ENCODE measurements at places on chromosomes 5 and 9.
A peak's percentile ranks its signal among the peaks of the same experiment; 100 is the strongest.

GRCh38 chr5:148912714-148913398 lies 86.4 kb downstream of the ADRB2 start:
- no peak for DNase-seq

DNA sequence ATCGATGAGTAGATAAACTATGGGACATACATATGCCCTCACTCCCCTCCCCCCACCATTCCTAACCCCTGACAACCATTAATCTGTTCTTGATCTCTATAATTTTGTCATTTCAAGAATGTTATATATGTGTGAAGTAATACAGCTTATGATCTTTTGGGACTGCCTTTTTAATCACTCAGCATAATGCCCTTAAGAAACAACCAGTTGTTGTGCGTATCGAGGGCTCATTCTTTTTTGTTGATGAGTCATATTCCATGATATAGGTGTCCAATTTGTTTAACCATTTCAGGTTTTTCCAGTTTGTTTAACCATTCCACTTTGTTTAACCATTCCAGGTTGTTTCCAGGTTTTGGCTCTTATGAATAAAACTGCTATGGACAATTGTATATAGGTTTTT lies 75.6 kb downstream of the ARHGEF28 start:
- DNase-seq, result no peak

DNA sequence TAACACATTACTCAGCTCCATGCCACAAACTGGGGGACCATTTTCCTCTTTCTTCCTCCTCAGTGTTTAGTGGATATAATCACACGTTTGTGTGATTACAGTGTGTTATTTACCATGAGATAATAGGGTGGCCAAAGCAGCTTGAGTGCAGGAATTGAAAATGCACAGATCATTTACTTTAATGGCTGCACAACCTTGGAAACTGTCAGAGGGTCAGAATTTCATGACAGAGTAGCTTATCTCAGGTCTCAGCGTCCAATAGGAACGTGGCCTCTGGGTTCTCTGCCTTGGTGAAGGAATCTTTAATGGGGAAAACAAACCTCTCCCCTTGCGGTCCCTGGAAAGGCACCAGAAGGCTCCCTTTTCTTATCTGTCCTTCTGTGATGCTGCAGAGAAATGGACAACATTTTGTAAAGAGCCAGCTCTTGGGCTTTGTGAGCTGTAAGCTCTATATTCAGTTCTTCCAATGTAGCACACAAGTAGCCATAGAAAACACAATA lies 87.4 kb upstream of the CD180 start:
- no peak for DNase-seq

DNA sequence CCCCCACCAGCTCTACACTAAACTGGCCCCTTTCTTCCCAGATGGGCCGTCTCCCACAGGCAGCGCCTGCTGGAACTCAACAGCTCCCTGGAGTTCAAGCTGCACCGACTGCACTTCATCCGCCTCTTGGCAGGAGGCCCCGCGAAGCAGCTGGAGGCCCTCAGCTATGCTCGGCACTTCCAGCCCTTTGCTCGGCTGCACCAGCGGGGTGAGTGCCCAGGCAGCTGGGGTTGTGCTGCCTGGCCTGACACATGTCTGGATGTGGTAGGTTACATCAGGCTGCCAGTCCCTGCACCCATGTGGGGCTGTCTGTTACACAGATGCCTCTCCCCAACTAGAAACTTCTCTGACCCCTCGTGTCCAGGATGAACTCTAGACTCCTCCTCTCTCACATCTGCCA lies 9.8 kb downstream of the NHP2 start:
- DNase-seq, result peak; percentile 92

GRCh38 chr9:93200449-93200742 lies 16.5 kb downstream of the WNK2 start:
- no peak for DNase-seq

- no peak for DNase-seq
These were observed 38.0 kb downstream of the RASGEF1C start for GRCh38 chr5:180170810-180171567.

GRCh38 chr9:89791754-89792153 lies 186.9 kb downstream of the GADD45G start:
- DNase-seq, result peak; percentile 31

DNA sequence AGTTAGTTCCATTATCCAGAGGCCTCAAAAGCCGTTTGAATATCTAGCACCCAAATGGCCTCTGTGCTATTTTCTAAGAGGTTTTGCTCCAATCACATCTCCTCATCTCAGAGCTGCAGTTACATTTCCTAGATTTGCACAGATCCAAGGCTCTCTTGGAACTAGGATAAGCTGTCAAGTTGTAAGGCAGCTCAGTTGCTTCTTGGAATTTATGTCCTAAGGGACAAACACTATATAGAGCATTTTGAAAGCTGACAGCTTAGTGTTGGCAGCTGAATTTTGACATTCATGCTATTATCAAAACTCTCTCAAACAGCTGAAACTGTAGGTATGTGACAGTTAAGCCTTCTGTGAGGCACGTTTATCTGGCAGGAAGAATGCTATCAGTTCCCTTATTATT lies 97.0 kb downstream of the MACIR start:
- peak; percentile 6 for DNase-seq

GRCh38 chr9:26262421-26263107 lies 584.3 kb upstream of the TUSC1 start:
- DNase-seq, result no peak

- no peak for DNase-seq
These were observed 79.3 kb downstream of the ERP44 start for GRCh38 chr9:100019541-100019940.

DNA sequence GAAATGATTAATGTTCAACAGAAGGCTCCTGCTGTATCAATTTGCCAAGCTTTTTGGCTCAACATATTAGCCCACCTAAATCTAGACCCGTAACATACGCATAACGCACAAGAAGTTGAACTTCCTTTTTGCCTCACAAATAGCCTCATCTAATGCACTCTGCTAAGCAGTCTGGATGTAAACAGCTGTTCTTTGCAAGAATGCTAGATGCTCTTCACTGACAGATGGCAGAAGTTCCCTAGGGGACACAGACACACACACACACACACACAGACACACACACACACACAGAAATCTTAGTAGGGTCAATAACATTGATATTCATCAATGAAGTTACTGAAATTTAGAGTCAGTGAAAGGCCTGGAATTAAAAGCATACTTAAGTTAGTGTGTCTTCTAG lies 13.2 kb upstream of the PCA3 start:
- DNase-seq, result peak; percentile 51

GRCh38 chr9:134136118-134136995 lies 475 bp downstream of the WDR5 start:
- DNase-seq, result peak; percentile 37

DNA sequence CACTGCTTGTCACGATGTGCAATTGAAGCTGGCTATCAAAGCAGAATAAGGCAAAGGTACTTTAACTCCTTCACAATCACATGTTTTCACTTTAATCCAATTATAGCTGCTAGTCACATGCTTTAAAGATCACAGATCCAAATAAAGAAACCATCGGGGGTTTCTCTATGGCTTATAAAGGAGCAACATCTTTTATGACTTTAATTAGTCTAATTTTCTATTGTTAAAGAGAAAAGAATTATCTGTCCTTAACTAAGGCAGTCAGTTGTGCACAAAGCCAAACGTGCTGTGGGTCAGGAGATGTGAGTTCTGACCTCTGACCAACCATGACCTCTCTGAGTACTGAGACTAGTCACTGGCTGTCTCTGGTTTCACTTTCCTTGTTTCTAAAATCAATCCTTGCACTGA lies 561.1 kb downstream of the RAB3C start:
- DNase-seq, result no peak

GRCh38 chr5:95872346-95873268 lies 50.1 kb upstream of the GLRX start:
- DNase-seq, result no peak

DNA sequence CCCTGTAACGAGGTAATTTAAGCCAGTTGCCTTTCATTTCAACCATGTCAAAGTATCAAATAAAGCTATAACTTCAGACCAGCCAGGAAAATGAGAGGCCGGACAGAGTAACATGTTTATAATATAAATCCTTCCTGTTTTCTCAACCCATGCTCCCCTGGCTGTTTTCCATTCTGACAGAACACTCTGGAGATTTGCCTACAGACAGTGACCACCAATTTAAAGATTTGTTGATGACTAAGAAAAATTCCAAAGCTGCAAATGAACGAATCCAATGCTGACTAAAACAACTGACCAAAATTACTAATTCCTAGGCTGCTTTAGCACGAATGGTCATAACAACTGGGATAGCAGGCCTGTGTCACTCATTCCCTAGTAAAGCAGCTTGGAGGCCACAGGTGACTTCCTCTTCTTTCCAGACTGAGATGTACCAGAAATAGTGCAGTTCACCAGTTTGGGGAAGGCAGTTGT lies 141.4 kb downstream of the AOPEP start:
- peak; percentile 67 for DNase-seq

DNA sequence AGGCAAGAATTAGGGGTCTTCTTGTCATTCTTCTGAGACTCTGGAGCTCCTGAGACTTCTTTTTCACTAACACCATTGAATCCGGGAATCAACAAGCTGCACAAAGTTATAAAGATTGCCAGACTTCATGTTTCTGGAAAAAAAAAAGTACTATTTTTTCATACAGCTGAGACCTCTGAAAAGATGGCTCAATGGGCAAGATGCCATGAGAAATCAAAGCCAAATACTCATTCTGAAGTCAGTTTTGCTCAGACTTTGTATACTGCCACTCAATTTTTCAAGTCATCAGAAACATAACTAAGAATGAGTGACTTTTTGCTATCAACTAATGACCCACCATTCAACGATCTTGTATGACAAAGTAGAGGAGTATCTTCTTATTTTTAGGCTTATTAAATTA lies 512.0 kb downstream of the RAB3C start:
- peak; percentile 46 for DNase-seq

DNA sequence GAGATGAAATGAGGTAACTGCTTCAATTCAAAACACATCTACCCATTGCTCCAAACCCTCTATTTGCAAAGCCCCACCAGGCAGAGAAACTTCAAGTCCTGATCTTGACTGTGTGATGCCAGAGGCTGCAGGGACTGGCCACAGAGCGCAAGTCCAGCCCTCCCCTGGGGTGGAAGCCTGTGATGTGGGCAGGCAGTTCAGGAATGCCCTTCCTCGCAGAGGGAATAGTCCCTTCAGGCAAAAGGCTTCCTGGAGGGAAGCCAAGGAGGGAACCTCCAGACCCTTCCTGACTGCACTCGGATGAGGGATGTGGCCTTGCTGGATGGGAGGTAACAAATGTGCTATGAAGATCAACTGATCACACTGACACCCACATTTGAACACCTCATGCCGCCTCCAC lies 131.2 kb downstream of the SLIT3 start:
- DNase-seq, result no peak

DNA sequence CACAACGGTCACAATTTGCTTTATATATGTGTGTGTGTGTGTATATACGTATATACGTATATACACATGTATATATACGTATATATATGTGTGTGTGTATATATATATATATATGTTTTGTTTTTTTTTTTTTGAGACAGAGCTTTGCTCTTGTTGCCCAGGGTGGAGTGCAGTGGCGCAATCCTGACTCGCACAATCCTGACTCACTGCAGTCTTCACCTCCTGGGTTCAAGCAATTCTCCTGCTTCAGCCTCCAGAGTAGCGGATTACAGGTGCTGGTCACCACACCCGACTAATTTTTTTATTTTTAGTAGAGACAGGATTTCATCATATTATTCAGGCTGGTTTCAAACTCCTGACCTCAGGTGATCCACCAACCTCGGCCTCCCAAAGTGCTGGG lies 3.1 kb downstream of the RNF38 start:
- no peak for DNase-seq
